ENCODE measurements at places on chromosomes 6 and 20.

DNA sequence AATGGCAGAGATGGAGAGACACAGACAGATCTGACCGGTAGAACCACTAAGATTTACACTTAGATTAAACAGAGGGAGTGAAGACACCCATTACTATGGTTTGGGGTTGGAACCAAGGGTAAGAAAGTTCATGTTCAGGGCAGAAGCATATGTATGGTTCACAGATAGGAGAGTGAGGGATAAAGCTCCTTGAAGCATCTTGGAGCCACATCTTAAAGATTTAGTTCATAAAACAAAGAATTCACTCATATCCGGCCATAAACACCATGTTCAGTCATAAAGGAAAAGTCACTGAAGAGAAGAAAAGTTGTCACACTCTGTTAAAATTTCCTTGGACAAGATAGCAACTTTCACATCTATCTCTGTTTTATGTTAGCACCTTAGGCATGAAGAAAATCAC is 18.0 kb downstream of the STX7 start:
- DNase-seq, result no peak
- H3K27me3 ChIP-seq, result no peaks in the 10 kb centered on the region

DNA sequence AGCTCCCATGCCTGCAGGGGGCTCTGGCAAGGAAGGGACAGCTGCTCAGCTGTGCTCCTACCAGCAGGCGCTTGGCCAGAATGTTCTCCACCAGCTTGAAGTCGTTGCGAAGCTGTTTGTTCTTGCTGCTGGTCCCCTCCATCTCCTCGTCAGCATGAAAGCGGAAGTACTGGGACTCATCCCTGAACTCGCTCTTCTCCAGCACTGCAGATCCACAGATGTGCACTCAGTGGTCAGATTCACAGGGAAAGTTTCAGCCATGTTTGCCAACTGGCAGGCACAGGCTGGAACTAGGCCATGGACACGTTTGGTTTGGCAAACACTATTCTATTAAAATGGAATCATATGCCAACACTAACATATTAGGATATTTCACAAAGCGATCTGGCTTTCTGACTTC is 167.9 kb downstream of the PREX1 start:
- H3K4me3 ChIP-seq, result no peak overlapping the region
- no peaks in the 10 kb centered on the region for H3K4me1 ChIP-seq
- DNase-seq, result no peak
- no peak overlapping the region for H3K27ac ChIP-seq
- no peaks in the 10 kb centered on the region for H3K27me3 ChIP-seq

- H3K36me3 ChIP-seq, result peaks cover 20% of the 10 kb centered on the region
- no peak overlapping the region for H3K27ac ChIP-seq
- DNase-seq, result no peak
- no peaks in the 10 kb centered on the region for H3K27me3 ChIP-seq
- H3K4me3 ChIP-seq, result no peak overlapping the region
- peaks cover 7% of the 10 kb centered on the region for H3K4me1 ChIP-seq
These were observed 34.3 kb downstream of the C6orf89 start for GRCh38 chr6:36920049-36920448.

- H3K4me3 ChIP-seq, result no peak overlapping the region
- H3K27ac ChIP-seq, result no peak overlapping the region
- no peaks in the 10 kb centered on the region for H3K27me3 ChIP-seq
These were observed 1294.5 kb downstream of the KHDRBS2 start for GRCh38 chr6:60991427-60992028.

- peaks cover 4% of the 10 kb centered on the region for H3K4me1 ChIP-seq
- H3K27ac ChIP-seq, result no peak overlapping the region
- H3K27me3 ChIP-seq, result peaks cover 25% of the 10 kb centered on the region
- H3K4me3 ChIP-seq, result no peak overlapping the region
These were observed 42.6 kb upstream of the ZNFX1 start for GRCh38 chr20:49320460-49320859.

- H3K27ac ChIP-seq, result no peak overlapping the region
- no peak for DNase-seq
- H3K4me3 ChIP-seq, result no peak overlapping the region
- no peaks in the 10 kb centered on the region for H3K27me3 ChIP-seq
- H3K4me1 ChIP-seq, result no peaks in the 10 kb centered on the region
- peaks cover 2% of the 10 kb centered on the region for H3K36me3 ChIP-seq
These were observed 20.6 kb downstream of the CDKAL1 start for GRCh38 chr6:20554817-20555216.

All from trophoblast cell (in vitro differentiated cells and primary cell).